Activated naive CD8-positive, alpha-beta T cell treated with anti-CD3 and anti-CD28 coated beads, Interleukin-2, amount 50 U/mL, for 24 hours (primary cell): ENCODE measurements at places on chromosomes 7 and 10.

DNA sequence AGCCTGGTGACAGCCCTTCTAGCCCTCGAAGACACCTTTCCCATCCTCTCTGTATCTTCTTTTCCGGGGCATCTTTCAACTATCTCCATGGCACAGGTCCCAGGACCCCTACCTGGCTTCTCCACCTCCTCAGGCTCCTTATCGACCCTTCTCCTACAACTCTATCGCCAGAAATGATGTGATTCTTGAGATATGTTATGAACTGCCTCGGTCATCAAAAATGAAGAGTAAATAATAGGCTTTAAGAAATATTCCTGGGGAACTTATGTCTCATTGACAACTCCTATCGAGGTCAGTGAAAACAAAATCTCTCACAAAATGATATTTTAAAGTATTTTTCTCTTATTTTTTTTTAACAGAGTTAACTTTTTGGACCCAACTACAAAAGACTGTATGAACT lies 405.5 kb upstream of the SHH start:
- no peak for DNase-seq
- H3K27ac ChIP-seq: no peak overlapping the region
- H3K27me3 ChIP-seq: no peaks in the 10 kb centered on the region
- H3K4me3 ChIP-seq: no peak overlapping the region
- H3K36me3 ChIP-seq: no peaks in the 10 kb centered on the region

- H3K4me1 ChIP-seq: no peaks in the 10 kb centered on the region
- H3K36me3 ChIP-seq: no peaks in the 10 kb centered on the region
- no peaks in the 10 kb centered on the region for H3K27me3 ChIP-seq
- no peak overlapping the region for H3K27ac ChIP-seq
- DNase-seq: no peak
- H3K4me3 ChIP-seq: no peak overlapping the region
Observed at GRCh38 chr7:117470777-117471176, 9.0 kb upstream of the CFTR start.

- no peak for DNase-seq
- H3K27me3 ChIP-seq: no peaks in the 10 kb centered on the region
- H3K4me3 ChIP-seq: no peak overlapping the region
Observed at GRCh38 chr10:108411894-108412293, 1247.4 kb upstream of the SORCS1 start.

DNA sequence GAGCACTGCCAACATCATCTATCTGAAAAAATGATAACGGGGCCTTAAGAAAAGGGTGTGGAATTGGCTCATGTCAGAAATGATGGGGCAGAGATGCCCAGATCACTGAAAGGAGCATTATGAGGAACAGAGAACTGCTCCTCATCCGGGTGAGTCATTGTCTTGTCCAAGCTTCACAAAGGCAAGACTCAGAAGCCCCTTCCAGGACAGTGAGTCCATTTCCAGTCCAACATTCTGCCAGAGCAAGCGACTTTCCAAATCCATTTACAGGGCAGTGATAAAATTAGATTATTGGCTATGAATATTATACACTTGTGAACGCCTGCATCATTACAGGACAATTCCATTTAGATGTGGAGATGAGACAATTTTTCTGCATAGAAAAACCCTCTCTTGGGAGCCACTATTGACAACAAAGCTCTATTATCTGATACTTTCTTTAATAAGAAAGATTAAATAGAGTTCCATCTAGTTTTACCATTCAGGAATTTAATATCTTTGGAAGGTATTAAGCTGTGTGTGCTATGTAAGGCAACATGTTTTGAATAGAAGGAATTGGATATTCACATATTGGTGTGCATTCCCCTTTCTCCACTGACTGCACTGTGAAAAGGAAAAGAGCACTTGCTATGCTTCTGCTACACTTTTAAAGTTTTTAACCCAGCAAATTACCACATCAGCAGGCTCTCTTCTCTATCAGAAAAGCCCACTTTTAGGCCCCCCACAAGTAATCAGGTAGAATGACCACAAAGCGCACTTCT lies 159.6 kb downstream of the NRP1 start:
- no peak overlapping the region for H3K27ac ChIP-seq
- no peaks in the 10 kb centered on the region for H3K36me3 ChIP-seq
- DNase-seq: no peak
- no peak overlapping the region for H3K4me3 ChIP-seq
- H3K27me3 ChIP-seq: peaks cover 10% of the 10 kb centered on the region

DNA sequence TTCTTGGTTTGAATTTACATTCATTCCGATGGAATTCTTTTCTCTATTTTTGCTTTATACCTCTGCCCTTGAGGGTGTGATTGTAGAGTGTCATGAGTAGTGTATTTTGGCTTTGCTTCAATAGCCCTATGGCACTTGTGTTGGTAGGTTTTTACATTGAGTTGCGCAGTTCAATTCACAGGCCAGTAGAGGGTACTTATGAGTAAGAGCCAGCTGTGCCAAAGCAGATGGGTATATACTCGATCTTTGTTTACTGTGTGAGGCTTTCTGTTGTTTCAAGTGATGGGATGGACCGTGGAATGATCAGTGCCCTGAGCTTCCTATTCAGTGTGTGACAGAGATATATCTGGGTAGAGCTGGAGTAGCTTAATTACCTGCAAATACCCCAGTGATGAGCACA lies 4.3 kb upstream of the AKR1C3 start:
- H3K27me3 ChIP-seq: peaks cover 15% of the 10 kb centered on the region
- no peak overlapping the region for H3K4me3 ChIP-seq
- H3K36me3 ChIP-seq: peaks cover 1% of the 10 kb centered on the region
- H3K27ac ChIP-seq: no peak overlapping the region

GRCh38 chr10:88347022-88347421 lies 236.1 kb downstream of the RNLS start:
- DNase-seq: no peak
- no peaks in the 10 kb centered on the region for H3K27me3 ChIP-seq
- no peak overlapping the region for H3K27ac ChIP-seq

DNA sequence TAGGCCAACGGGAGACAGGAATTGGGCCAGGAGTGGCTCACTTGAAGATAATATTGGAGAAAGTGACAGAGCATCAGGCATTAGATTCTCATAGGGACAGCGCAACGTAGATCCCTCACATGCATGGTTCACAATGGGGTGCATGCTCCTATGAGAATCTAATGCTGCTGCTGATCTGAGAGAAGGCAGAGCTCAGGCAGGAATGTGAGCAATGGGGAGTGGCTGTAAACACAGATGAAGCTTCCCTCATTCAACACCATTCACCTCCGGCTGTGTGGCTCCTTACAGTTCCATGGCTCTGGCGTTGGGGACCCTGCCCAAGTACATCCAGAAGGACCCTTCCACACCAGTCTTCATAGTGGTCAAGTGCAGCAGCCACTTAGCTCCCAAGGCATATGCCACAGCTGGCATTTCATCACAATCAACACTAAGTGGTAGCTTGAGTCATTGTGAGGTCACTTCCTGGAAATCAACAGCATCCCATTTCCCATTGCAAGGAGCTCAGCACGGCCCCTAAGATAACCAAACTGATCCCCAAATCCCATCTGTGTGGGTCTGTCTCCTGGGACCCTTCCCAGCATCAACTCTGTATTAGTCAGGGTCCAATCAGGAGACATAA lies 174.5 kb downstream of the TPST1 start:
- no peak overlapping the region for H3K27ac ChIP-seq
- DNase-seq: no peak
- H3K36me3 ChIP-seq: peaks cover 27% of the 10 kb centered on the region
- H3K4me1 ChIP-seq: no peaks in the 10 kb centered on the region

- H3K27me3 ChIP-seq: peaks cover 1% of the 10 kb centered on the region
- H3K27ac ChIP-seq: no peak overlapping the region
- no peaks in the 10 kb centered on the region for H3K36me3 ChIP-seq
- H3K4me1 ChIP-seq: peaks cover 34% of the 10 kb centered on the region
- DNase-seq: no peak
- no peak overlapping the region for H3K4me3 ChIP-seq
Observed at GRCh38 chr10:97851341-97852001, 1.8 kb downstream of the GOLGA7B start.

- peaks cover 2% of the 10 kb centered on the region for H3K36me3 ChIP-seq
- no peak for DNase-seq
- H3K4me1 ChIP-seq: no peaks in the 10 kb centered on the region
- no peaks in the 10 kb centered on the region for H3K27me3 ChIP-seq
- H3K4me3 ChIP-seq: no peak overlapping the region
- H3K27ac ChIP-seq: no peak overlapping the region
Observed at GRCh38 chr7:118110178-118110925, 73.6 kb upstream of the LSM8 start.

DNA sequence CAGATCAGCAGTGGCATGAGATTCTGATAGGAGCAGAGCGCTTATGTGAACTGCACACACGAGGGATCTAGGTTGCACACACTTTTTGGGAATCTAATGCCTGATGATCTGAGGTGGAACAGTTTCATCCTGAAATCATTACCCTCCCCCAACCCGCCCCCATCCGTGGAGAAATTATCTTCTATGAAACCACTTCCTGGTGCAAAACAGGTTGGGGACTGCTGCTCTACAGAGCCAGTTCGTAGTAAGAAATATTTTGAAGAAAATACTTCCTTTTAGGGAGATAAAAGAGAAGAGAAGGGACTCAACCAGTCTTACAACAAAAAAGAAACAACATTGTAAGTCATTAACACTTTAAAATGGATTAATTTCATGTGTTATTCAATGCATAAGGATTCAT lies 1308.2 kb downstream of the GATA3 start:
- H3K4me3 ChIP-seq: no peak overlapping the region
- peaks cover 2% of the 10 kb centered on the region for H3K27me3 ChIP-seq
- peaks cover 15% of the 10 kb centered on the region for H3K4me1 ChIP-seq
- DNase-seq: no peak
- no peak overlapping the region for H3K27ac ChIP-seq
- no peaks in the 10 kb centered on the region for H3K36me3 ChIP-seq

GRCh38 chr7:28595076-28595475 lies 182.8 kb downstream of the CREB5 start:
- no peaks in the 10 kb centered on the region for H3K36me3 ChIP-seq
- no peak overlapping the region for H3K27ac ChIP-seq
- H3K4me3 ChIP-seq: no peak overlapping the region
- no peaks in the 10 kb centered on the region for H3K27me3 ChIP-seq
